Aorta (tissue), 5 donors: ENCODE measurements at places on chromosomes 3 and 15.

GRCh38 chr3:58563386-58564035 is 13.7 kb downstream of the FAM107A start:
- no peak for DNase-seq

- DNase-seq = no peak
Observed at GRCh38 chr3:122942239-122942638, 85.3 kb downstream of the SEMA5B start.

DNA sequence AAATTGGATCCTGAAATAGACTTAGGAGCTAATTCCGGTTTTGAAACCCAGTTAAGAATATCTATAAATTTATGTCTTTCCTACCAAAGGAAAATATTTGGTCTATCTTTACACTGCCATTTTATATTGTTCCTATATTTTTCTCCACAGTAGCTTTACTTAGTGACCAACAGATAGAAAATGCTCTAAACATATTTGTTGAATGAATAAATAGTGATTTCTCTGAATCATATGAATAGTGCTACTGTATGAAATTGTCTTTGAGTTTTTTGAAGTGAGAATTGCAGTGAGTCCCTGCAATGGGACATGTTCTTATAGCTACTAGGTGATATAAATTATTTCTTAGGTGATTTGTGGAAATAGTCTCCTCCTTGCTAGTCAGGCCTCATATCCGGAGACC is 18.5 kb upstream of the EID1 start:
- DNase-seq = no peak

GRCh38 chr15:27956285-27956684 is 142.8 kb downstream of the OCA2 start:
- DNase-seq = no peak

DNA sequence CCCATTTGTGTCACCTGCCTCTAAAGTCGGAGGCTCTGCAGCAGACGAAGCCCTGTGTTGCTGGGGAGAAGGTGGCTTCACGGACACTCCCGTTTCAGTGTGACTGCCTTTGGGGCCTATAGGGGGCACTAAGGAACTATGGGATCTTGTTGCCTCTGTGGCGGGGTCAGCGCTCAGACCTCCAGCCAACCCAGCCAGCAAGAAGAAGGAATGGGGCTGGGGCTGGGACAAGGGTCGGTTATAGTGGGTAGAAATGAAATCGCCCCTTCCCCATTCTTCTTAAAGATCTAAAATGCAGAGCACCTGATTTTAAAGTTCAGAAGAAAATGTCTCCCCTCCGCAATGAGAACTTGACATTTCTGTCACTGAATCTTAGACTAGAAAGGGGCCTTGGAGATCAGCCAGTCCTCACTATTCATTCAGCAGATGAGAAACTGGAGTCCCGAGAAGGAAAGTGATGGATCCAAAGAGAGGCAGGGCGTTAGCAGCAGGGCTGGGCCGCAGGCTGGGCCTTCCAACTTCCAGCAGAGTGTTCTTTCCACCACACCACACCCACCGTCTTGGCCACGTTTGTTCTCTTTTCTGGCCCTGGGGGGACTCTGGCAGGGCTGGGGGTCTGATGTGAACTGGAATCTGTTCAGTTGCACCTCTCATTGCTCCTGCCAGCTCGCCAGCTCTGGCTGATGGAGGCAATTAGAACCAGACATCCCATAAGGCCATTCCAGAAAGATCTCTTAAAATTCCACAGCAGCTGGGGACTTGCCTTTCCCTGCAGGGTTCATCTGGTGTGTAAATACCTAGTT is 195.4 kb downstream of the OPA1 start:
- no peak for DNase-seq

- DNase-seq = no peak
Observed at GRCh38 chr3:186775999-186776398, 7.4 kb upstream of the EIF4A2 start.

DNA sequence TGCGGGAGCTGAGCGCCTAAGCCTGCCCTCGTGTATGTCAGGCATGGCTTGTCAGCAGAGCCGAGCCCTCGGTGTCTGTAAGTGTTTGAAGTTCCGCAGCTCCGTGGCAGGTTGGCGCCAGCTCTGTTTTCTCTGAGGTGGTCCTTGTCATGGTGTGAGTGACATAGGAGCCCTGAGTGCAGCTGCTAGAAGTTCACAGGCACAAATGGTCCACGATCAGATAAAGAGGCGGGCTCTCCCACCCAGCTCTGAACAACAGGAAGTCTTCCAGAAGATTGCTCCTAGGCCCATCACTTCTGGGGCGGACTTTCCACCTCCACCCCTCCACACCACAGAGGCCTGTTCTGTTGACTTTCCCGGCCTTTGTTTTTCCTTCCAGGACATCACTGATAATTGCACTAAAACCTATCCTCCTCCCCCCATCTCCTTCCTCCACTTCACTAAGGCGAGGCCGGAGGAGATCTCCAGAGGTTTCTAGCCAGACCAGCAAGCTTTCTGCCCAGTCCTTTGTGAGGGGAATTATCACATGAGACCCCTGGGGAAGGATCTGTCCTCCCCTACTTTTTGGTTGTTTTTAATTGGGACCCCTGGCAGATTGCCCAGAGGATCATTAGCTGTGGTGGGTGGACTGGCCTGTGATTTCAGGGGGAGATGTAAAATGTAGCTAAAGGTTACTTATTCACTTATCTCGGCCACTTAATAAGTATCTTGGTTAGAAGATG is 19.9 kb downstream of the ITPR1 start:
- DNase-seq = no peak

GRCh38 chr3:127646501-127647046 is 17.6 kb downstream of the PODXL2 start:
- no peak for DNase-seq

DNA sequence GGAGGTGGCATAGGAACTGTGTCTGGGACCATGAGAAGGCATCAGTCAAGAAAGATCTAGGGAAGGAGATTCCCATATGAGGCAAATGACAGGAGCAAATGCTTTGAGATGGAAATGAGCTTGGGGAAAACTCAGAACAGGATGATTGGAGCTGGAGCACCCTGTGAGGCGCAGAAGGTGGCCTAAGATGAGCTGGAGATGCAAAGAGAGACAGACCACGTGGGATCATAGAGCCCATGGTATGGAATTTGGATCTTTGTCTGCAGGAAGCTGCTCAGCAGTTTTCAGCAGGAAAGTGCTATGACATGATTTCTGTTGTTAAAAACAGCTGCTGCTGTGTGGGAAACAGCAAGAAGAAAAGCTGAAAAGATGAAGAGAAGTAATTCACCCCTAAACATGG is 310.6 kb downstream of the MAGI1 start:
- DNase-seq = no peak

DNA sequence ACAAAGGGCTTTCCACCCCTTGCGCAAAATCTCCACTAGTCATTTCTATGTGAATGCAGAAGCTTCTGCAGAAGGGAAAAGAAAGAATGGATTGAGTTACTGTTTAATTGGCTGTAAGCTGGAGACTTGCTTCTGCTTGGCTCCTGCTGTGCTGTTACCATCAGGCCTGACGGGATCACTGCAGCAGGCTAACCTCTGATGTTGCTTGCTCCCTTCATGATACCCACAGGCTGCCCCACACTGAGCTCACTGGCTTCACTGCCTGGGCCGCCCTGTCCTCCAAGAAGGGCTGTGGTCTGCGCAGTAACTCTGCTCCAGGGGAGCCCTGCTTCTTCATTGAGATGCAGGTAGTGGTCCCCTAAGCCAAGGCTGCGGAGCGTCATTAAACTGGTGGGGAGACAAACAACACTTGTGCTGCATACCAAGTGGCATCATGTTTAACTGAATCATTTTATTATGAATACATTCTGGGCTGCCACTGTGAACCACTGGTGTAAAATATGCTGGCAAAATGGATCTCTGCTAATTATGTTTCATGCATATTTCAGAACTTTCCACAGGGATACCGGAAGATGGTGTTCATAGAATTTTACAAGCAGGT is 78.6 kb downstream of the WDR49 start:
- DNase-seq = no peak
